ENCODE measurements at places on chromosomes 1 and 21.

GRCh38 chr1:171664976-171665375 lies 12.5 kb upstream of the MYOC start:
- no peak for DNase-seq

GRCh38 chr21:25929856-25930520 lies 195.2 kb downstream of the GABPA start:
- DNase-seq, result no peak

GRCh38 chr1:242398351-242398750 lies 126.1 kb downstream of the PLD5 start:
- DNase-seq, result no peak

DNA sequence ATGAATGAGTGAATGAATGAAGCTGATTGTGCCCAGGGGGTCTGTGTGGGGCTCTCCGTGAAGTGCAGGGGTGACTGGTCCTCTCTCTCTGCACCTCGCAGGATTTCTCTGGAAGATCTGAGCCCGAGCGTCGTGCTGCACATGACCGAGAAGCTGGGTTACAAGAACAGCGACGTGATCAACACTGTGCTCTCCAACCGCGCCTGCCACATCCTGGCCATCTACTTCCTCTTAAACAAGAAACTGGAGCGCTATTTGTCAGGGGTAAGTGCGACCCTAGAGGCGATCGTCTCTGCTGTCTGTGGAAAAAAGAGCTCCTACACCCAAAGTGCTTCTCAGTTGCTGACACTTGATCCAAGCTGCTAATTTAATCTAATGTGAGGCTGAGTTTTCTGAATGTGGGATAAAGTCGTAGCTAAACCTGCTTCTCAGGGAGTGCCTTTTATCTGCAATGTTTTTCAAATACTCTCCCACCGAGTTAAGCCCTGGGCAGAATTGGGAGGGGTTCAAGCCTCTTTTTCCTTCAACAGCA lies 101.7 kb downstream of the HUNK start:
- no peak for DNase-seq

- no peak for DNase-seq
These were observed 5.7 kb downstream of the SZRD1 start for GRCh38 chr1:16372535-16373285.

DNA sequence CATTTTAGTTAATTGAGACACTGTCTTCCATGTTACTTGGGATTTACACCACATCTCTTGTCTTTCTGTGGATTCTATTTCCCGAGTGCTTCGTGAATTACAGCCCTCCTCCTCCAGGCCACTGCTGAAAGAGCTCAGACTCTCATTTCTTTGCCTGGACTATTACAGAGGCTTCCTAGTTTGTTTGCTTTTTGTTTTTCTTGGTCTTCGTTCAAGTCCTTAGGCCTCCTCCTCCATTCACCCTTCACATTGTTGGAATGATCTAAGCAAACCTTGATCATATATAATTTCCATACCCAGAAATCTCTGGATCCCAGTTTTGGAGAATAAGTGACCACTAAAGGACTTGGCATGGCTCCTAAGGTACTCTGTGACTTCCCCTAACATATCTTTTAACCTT lies 94.1 kb downstream of the CNIH3 start:
- DNase-seq, result no peak

DNA sequence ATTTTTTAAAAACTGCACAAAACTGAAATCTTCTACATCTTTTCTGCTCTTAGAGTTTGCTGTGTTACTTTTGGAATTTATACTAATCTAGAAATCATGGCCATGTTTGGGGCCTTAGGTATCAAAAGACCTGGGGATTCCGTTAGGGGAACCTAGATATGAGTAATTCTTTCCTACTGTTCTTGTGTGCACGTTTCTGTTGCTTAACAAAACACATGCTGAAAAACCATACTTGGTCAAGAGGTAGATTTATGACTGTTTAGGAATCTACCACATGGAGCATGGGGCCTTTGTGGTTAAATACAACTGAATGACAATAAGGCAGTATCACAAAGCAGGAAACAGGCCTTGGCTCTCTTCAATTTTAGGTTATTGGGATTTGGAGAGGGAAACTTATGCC lies 291.9 kb upstream of the USP25 start:
- DNase-seq, result no peak

GRCh38 chr1:217105437-217105836 lies 382.2 kb upstream of the ESRRG start:
- DNase-seq, result no peak

DNA sequence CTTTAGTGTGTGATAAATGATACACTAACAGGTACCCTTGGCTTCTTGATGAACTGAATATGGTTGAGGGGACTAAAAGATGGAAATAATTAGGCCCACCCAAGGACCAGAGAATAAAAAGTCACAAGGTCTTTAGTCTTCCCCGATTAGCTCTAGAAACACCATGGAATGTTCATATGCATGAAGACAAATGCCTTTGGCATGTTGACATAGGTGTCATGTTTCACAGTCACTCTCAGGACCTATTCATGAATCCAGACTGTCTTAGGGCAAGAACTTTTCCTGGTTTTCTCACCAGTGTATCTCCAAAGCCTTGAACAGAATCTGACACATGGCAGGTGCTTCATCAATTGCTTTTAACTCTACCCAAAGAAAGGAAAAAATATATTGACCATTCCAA lies 412.8 kb downstream of the AJAP1 start:
- no peak for DNase-seq

GRCh38 chr1:224589006-224589405 lies 27.1 kb upstream of the CNIH3 start:
- no peak for DNase-seq

DNA sequence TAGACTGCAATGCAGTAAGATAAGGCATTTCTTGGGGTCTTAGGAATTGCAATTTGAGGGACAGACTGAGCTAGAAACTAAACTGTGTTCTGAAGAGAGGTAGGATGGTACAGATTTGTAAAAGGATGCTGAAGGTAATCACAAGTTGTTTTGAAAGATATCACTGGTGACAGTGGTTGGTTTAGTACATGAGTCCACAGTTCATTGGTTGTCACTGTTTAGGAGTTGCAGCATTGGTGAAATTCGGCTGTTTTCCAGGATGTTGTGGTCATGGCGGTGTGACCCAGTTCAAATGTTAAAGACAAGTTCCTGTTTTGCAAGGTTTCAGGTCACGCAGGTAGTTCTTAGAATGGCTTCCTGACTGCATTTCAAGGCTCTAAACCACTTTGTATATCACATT lies 292.8 kb upstream of the B3GALT2 start:
- no peak for DNase-seq

- DNase-seq, result no peak
These were observed 4.3 kb upstream of the RTCA start for GRCh38 chr1:100261686-100262085.

DNA sequence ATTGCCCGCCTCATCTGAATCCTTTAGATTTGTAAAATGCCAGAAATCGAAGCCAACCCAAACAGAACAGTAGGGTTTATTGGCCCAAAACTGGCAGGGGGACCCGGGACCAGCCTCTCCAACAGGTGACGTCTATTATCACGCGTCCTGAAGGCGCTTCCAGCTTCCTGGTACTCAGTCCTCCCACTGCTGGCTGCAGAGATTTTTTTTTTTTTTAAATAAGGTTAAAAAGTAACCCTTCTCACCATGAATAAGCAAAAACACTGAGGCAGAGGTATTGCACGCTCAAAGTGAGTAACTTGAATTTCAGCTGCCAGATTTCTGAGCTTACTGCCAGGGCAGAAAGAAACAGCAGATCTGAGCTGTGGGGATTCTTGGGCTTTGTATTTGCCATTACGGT lies 54.4 kb upstream of the GCLM start:
- DNase-seq, result no peak

GRCh38 chr1:7048395-7048794 lies 263.1 kb downstream of the CAMTA1 start:
- no peak for DNase-seq

DNA sequence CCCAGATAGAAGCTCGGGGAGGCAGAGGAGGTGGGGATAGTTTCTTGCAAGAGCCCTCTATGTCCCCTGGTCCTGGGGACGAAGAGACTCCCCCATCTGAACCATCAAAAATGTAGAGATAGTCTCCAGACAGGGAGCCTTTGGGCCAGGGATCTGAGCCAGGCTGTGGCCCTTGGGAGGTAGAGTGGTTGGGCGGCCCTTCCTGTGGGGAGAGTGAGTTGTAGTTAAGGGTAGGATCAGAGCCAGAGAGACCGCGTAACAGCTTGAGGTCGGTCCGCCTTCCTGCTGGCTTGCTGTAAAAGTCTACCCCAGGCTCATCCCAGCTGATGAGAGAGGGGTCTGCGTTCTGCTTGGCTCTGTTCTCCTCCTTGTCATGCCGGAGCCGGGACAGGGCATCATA lies 25.3 kb downstream of the PIK3C2B start:
- DNase-seq, result no peak

GRCh38 chr1:190172651-190173430 lies 304.8 kb downstream of the BRINP3 start:
- DNase-seq, result no peak

- DNase-seq, result no peak
These were observed 301.2 kb downstream of the DUSP10 start for GRCh38 chr1:221440658-221441057.

GRCh38 chr1:228415221-228415620 lies 1.4 kb downstream of the TRIM17 start:
- no peak for DNase-seq

GRCh38 chr1:84289169-84289785 lies 12.2 kb upstream of the SAMD13 start:
- DNase-seq, result no peak

- DNase-seq, result no peak
These were observed 246.2 kb downstream of the MRPL39 start for GRCh38 chr21:25361097-25361496.

DNA sequence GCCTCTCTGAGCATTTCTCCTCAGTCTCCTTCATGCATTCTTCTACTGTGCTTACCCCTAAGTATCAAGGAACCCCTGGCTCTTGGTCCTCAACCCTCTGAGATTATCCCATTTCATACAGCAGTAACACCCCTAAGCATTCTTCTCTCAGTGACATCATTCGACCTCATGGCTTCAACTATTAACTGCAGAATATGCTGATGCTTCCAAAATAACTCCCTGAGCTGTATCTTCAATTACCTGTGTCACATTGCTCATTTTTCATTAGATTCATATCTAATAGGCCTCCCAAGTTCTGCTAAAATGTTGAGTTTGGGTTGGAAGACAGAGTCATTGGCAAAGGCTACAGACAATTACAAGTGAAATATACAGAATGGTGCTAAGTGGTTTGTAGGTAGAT lies 7.5 kb downstream of the CAPN8 start:
- no peak for DNase-seq

DNA sequence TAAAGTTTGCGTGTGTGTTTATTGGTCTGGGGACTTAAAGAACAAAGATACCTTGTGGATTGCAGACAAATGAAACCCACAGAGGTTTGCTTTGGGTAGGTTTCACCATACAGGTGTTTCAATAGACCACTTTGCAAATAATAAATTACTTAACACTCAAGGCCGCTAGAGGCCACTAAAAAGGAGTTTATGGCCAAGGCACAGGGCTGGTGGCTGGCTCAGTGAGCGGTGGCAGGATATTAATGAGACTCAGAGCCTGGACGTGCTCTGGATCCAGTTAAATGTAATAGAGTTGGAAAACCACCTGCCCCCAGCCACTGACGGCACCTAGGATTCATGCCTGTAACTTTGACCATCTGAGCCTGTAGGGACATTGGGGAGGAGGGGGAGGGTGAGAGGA lies 44.5 kb downstream of the LRRC38 start:
- no peak for DNase-seq

GRCh38 chr1:210001751-210002150 lies 63.7 kb downstream of the SYT14 start:
- DNase-seq, result no peak

GRCh38 chr1:3668148-3668547 lies 15.8 kb downstream of the TP73 start:
- no peak for DNase-seq

DNA sequence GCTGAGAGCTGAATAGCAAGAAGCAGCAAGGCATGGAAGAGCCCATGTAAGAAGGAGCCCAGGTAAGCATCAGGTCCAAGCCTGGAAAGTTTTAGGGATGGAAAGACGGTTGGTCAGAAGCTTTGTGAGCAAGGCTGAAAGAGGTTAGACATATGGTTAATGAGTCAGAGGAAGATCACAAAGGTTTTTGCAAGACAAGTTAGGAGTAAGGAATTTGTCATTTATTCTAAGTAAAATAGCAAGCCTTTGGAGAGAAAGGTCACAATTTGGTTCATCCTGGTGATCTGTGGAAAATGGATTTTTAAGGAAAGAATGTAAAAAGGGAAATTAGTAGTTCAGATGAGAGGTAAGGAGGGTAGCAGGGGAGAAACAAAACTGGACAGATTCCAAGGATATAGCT lies 106.7 kb downstream of the DPYD start:
- no peak for DNase-seq

DNA sequence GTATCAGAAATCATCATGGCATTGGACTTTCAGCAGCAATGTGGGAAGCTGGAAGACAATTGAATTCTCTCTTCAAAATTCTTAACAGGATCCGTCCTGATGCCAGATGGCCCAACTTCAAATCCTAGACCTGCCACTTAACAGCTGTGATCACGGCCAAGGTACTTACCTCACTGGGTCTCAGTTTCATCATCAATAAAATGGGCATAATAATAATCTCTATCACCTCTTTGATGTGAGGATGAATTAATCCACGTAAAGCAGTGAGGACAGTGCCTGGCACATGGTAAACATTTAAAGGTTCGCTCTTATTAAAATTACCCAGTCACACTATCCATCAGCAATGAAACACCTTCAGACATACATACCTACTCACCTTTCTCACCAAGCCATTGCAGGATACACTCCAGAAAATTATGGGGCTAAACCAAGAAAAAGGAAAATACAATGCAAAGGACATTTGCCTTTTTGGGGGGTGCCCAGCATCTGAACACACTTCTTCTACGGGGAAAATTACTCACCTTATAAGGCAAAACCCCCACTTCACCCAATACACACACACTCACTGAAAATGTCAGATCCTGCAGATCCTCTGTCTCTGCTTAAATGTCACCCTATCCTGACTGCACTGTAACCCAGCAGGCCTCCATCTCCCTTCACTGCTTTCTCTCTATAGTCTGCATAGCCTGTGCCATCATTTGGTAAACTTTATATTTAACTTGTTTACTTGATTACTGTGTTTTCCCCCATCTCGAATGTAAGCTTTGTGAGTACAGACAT lies 21.7 kb downstream of the GLIS1 start:
- DNase-seq, result no peak

- peak; percentile 89 for DNase-seq
These were observed 5.2 kb downstream of the CAPN9 start for GRCh38 chr1:230752407-230752806.

DNA sequence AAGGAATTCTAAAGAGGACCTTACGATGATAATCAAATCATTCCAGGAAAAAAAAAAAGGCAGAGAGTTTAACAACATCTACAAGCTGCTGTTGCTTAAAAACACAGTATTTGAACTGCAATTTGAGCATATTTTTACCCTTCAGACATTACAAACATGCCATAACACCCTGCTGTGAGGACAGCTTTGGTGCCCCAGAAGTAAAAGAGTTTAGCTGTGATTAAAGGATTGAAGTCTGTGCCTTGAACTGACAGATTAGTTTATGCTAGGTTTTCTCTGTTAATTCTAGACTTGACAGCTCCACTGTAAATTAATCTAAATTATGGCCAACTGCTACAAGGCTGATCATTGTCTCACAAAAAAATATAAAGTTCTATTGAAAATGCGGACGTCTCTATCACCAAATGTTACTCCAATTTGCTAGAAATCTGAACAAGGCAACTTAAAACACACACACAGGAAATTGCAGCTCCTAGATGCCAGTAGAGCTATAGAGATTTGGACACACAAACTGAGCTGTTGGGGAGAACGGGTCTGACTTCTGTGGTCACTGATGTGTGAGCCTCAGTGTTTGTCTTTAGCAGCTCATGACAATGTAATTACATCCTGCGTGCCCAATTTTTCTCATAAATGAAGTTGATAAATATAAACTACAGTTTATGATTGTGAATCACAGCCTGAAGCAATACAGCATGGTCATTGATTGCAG lies 217.9 kb downstream of the NTNG1 start:
- DNase-seq, result no peak
